ENCODE measurements at places on chromosomes 2 and 18.

- no peak for DNase-seq
These were observed 1.9 kb upstream of the SIX2 start for GRCh38 chr2:45011121-45011520.

DNA sequence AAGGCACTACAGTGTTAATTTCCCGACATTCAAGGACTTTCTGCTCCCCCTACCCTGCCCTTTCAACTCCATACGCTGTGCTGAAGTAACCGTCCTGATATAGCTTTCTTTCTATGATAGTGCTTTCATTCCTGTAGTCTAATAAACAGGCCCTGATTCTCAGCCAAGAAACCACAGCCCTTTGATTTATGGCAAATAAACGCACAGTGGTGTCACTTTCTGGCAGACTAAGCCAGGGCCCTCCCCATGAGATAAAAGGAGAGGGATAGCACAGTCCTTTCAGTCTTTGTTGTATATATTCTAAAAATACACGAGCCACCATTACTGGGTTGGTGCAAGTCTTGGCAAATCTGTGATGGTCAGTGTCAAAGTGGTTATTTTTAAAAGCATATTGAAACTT lies 291.2 kb downstream of the ALPK2 start:
- DNase-seq, result no peak

DNA sequence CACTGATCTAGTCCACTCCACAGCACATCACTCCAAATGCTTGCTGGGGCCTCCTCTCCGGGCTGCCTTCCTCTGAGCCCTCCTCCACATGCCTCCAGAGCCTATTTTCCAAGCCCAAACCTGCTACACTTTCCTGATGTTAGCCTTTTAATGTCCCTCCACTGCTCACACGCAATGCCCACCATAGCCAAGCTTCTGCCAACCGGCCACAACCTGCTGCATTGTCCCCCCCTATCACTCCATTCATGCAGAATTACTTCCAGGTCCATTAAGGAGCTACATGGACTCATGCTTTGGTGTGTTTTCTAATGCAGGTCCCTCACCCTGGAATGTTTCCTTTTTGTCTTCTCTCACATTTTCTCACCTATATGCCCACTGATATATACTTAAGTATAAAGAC lies 129.3 kb downstream of the MARCHF4 start:
- DNase-seq, result no peak

- DNase-seq, result no peak
These were observed 478.6 kb upstream of the ACVR2A start for GRCh38 chr2:147366279-147366678.

GRCh38 chr2:69213782-69214181 lies 173.2 kb downstream of the GFPT1 start:
- DNase-seq, result no peak

DNA sequence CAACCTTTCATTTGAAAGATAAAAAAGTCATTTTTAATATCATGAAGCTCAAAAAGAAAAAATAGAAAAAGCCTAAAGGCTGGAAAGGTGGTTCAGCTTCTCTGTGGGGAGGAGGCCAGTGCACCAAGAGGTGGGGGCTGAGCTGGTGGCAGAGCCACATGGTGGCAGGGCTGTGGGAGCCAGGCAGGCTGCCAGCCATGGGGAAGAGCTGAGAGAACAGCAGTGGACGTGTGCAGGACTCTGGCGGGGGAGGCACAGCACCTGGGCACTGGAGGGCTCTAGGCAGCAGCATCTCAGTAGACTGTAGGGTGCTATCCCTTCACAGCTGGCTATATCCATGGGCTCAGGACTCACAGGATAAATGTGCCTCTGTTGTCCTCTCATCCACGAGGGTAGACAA lies 47.8 kb downstream of the STK25 start:
- no peak for DNase-seq

- no peak for DNase-seq
These were observed 81.0 kb downstream of the TPO start for GRCh38 chr2:1494257-1494656.

DNA sequence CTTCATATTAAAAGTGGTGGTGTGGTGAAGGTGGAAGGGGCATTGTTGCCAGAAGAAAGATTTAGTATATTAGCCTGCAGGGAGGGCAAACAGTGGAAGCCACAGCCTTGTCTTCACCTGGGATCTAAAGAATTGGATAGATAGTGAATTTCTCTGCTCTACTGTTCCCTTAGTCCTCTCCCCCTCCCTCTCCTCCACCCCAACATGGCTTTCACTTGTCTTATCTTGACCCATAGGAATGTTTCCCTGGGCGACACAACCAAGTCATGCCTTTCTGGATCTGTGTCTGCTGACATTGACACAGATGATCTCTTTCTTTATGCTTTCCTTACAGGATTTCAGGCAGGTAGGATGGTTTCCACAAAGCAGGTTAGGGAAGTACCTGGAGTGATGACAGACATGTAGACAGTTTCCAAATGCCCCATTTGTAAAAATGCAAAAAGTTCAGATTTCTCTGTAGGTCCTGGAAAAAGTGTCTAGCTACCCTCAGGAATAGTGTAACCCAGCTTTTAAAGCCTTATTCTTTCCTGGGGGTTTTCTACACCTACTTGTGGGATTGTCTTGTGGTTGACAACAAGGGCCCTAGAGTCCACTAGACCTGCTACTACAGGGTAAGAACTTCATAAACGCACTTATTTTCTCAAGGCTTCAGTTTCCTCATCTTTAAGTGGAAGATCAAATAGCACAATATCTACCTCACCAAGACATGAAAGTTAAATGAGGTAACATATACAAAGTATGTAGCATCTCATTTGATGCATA lies 184.2 kb upstream of the SP5 start:
- no peak for DNase-seq

DNA sequence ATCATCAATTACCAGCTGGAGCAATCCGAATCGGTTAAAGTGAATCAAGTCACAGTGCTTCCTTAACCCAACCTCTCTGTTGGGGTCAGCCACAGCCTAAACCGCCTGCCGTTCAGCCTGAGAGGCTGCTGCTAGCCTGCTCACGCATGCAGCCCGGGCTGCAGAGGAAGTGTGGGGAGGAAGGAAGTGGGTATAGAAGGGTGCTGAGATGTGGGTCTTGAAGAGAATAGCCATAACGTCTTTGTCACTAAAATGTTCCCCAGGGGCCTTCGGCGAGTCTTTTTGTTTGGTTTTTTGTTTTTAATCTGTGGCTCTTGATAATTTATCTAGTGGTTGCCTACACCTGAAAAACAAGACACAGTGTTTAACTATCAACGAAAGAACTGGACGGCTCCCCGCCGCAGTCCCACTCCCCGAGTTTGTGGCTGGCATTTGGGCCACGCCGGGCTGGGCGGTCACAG lies 496 bp upstream of the ITGA4 start:
- DNase-seq, result peak; percentile 58

DNA sequence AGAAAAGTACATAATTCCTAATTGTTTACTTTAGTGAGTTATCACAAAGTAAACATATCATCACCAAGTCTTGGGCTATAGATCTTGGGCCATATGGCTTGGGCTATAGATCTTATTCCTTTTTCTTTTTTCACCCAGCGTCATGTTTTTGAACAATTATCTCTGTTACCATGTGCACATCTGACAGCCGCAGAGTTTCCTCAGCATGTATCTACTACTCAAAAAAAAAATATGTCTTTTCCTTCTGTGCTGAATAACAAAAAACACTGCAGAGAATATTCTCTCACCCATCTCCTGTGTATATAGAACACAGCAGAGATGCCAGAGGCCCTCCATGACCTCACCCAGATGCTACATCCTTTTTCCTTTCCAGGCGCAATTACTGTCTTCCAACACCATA lies 76.2 kb upstream of the MYO3B start:
- no peak for DNase-seq

DNA sequence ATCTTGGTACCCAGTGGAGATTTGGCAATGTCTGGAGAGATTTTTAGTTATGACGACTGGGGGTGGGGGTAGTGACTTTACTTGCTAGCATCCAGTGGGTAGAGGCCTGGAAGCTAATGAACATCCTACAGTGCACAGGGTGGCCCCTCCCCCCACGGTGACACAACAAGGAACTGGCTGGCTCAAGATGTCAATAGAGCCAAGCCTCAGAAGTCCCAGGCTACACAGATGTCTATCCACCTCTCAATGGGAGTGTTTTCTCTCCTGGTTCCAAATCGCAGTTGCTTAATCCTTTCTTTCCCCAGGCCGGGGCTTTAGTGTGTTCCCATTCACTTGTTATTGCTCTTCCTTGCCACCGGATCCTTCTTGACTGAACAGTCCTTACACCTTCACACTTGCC lies 9.3 kb upstream of the CCBE1 start:
- no peak for DNase-seq

GRCh38 chr2:75361486-75361885 lies 162.2 kb upstream of the TACR1 start:
- DNase-seq, result no peak

GRCh38 chr2:121099329-121100290 lies 185.4 kb downstream of the TFCP2L1 start:
- DNase-seq, result no peak

- DNase-seq, result no peak
These were observed at the start of gene SLC9A2 for GRCh38 chr2:102619414-102620319. TSS of gene SLC9A2 (plus strand) at chr2:102619553. CDS start at chr2:102619849, 296 bp downstream.

DNA sequence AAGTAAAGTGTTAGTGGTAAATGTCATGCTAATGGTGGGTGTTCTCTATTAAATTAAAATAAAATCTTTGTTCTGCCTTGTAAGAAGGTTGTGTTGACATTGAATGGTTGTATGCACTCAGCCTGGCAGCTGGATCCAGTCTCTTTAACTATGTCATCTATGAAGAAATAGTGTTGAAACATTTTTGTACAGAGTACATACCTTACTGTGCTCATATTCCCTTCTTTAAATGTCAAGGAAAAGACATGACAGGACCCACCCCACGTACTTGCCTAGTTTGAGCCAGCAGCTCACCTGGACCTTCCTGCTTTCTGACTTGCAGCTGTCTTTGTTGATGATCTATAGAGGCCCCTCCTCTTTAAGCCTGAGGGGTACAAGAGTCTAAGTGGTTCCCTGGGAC lies 85.6 kb upstream of the ST3GAL5 start:
- no peak for DNase-seq

Measured in SIG-M5 (cell line).